ENCODE measurements at places on chromosomes 7 and 10.

- no peak for DNase-seq
Observed at GRCh38 chr7:150940431-150941102, 37.6 kb downstream of the KCNH2 start.

GRCh38 chr10:60235001-60235400, 154.7 kb downstream of the ANK3 start:
- no peak for DNase-seq

DNA sequence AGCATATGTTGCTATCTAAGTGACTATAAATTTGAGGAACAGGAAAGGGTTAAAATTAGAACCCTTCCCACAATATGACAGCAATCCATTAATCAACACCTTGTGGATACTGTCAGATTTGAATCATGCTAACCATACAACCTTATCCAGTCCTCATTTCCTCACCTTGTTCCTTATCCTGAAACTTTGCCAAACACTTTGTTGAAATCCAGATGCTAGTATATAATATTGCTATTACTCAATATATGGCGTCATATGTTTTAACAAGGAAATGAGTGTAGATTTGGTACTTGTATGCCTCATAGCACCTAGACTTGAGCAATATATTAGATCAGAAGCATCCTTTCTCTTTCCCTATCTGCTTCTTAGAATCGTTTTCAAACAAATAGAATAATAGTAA, 66.3 kb upstream of the SLC25A13 start:
- DNase-seq = no peak

DNA sequence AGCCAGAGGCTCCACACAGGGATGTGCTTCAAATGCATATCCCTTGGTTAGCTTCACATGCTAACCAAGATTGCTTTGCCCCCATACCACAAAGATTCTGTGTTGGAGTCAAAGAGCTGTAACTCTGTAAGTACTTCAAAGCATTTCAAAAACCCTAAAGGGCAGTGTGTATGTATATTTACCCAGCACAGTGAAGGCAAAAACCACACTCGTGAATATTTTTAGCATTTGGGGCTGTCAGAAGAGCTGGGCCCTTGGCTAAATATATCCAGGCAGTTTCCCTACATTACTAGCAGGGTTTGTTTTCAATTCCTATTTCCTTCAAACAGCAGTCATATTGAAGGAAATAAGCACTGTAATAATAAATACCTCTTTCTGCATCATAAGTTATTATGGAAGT, 84.2 kb upstream of the STEAP1B start:
- no peak for DNase-seq

GRCh38 chr7:37417107-37417474, 31.6 kb downstream of the ELMO1 start:
- no peak for DNase-seq

GRCh38 chr7:27161721-27162560, 3.4 kb downstream of the HOXA9 start:
- no peak for DNase-seq

GRCh38 chr7:50766849-50767207, 15.9 kb downstream of the GRB10 start:
- no peak for DNase-seq

- DNase-seq = no peak
Observed at GRCh38 chr10:122498521-122498920, 37.2 kb downstream of the HTRA1 start.

- DNase-seq = no peak
Observed at GRCh38 chr10:33239257-33239656, 95.2 kb downstream of the NRP1 start.

DNA sequence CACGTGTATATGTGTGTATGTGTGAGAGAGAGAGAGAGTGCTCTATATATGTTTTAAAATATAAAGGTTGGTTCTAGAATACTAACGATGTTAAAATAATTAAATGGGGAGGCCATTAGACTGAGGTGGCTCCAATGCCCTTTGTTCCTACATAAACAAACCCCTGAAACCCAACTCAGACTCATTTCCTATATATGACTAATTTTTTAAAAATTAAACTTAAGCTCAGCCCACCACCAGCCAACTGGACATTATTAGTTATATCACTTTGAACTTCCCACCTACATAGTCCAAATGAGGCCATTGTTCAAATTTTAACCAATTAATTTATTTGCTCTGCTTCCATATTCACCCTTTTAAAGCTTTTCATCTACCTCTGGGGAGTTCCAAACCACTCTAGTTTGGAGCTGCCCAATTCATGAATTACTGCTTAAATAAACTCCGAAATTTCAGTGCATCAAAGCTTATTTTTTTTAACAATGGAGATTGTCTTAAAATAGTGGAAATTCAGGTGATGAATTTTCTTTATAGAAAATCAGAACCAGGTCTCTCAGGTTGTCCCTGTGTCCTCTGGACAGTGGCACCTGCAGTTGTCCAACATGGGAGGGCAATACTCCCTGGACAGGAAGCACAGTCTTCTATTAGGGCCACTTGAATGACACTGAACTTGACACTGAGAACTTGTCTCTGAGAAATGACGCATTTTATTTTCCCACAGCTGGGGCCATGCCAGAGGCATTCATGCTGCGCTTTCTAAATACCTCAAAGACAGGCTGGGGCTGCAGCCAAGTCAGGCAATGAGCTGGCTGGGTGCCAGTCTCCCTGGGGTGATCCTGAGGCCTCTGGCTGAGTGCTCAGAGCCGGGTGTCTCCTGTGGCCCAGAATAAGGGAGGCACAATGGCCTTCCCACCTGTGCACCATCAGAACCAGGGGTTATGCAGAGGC, 109.5 kb upstream of the TMEM72 start:
- no peak for DNase-seq

Measured in activated T-helper 1 cell treated with anti-CD3 and anti-CD28 coated beads, Interleukin-12 subunit alpha, Interleukin-12 subunit beta, Interleukin-2, Interleukin-4 antibody, amounts not matched to agents 30 ng/mL and 10 ng/mL and 1 ng/mL, durations not matched to agents 14 hours and 24 hours and 36 hours (primary cell).